ENCODE measurements at places on chromosomes 1 and 21. TPM values are rescaled to one million over a fixed set of nuclear protein-coding genes. Genes with fewer than 3 reads are reported as not detected.

CD34 gene
- total RNA-seq, result 0.17 TPM

FCMR gene
- 7.0 TPM for total RNA-seq

LCE6A gene
- not detected for total RNA-seq

SETD4 gene
- total RNA-seq, result 9.1 TPM

SPATA17 gene
- total RNA-seq, result 2.7 TPM

ATXN7L2 gene
- total RNA-seq, result 1.6 TPM

CCDC30 gene
- total RNA-seq, result 0.59 TPM

COL11A1 gene
- 3.8 TPM for total RNA-seq

Data from A549 treated with RU486 at 1 μM for 4 hours (cell line).